ENCODE measurements at places on chromosomes 2 and 18. TPM values are rescaled to one million over a fixed set of nuclear protein-coding genes. Genes with fewer than 3 reads are reported as not detected.
A peak's percentile ranks its signal among the peaks of the same experiment; 100 is the strongest.

DNA sequence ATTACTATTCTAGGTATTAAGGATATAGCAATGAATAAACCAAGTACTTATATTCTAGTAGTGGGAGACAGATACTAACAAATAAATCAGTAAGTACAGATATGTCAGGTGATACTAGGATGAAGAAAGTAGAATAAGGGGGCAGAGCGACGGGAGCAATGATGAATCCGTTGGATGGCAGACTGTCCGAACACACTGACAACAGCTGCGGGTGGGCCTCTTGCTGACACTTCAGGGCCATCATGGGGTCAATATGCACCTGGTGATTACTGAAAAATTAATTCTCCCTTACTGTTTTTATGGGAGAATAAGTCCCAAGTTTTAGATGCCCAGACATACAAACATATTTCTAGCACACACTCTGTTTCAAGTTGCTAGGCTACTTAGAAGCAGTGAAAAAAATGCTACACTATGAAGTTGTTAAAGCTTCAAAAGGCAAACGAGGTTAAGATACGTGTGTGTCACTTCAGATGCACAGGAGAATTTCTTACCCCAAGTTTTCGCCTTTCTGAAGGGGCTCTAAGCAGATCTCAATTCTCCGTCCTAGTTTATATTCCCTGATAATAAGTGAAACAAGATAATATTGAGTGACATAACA lies 78.7 kb downstream of the USP40 start:
- H3K27ac ChIP-seq, result no peak overlapping the region
- DNase-seq, result no peak
- H3K27me3 ChIP-seq, result no peaks in the 10 kb centered on the region

DNA sequence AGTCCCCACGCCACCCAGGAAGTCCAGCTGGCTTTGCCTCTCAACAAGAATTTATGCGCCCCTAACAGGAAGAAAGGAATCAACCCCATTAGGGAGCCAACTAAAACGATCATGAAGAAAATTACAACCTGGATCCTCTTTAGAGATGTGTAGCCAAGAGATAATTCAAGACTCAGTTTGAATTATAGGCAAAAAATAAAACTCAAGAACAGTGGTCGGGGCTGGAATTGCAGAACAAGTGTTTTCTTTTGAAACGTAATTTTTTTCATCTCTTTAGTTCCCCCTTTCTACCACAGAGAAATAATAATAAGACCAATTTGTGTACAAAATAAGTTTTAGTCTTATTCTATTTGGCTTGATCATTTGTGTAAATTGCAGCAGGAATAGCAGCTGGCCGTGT lies 22.4 kb downstream of the PDCD1 start:
- H3K27ac ChIP-seq, result no peak overlapping the region
- no peaks in the 10 kb centered on the region for H3K36me3 ChIP-seq
- DNase-seq, result no peak
- no peaks in the 10 kb centered on the region for H3K4me1 ChIP-seq
- no peaks in the 10 kb centered on the region for H3K27me3 ChIP-seq
- H3K4me3 ChIP-seq, result no peak overlapping the region

GRCh38 chr2:184599054-184599871 lies 934 bp downstream of the ZNF804A start:
- no peak for DNase-seq
- H3K36me3 ChIP-seq, result no peaks in the 10 kb centered on the region
- H3K4me3 ChIP-seq, result peak overlapping the region; percentile 39
- no peak overlapping the region for H3K27ac ChIP-seq
- H3K4me1 ChIP-seq, result peaks cover 11% of the 10 kb centered on the region

DNA sequence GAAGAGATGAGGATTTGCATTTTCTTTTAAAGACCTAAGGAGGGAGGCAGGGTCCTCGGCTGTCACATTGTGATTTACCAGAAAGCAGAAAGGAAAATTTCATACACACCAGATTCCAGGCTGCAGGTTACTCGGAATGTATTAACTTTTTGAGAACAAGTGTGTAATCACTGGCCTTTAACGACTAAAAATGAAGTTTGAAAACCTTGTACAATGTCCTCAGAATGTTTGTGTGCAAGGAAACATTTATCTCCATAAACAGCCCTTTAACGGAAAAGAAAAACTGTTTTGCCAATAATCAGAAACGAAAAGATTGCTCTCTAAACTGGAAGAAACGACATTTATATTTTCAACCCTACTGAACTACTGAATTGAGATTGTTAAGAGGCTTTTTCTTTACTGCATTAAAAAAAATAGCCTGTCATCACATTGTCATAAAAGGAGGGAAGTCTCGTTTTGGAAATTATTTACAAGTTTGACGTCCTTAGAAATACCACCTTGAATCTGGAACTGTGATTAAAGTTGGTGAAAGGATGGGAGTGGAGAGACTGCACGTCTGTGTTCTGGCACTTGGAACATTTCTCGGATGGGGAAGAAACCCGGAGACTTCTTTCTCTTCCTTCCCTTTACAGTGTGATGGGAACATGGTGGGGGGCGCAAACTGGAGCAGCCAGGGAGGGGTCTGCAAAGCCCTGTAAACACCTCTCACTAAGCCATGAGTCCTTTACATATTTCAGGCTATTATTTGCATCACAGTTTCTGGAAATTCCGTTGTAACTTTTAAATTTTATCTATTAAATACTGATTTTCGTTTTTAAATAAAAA lies 134.1 kb upstream of the SIX3 start:
- no peak overlapping the region for H3K4me3 ChIP-seq
- no peaks in the 10 kb centered on the region for H3K36me3 ChIP-seq
- peaks cover 92% of the 10 kb centered on the region for H3K27me3 ChIP-seq
- DNase-seq, result no peak

DNA sequence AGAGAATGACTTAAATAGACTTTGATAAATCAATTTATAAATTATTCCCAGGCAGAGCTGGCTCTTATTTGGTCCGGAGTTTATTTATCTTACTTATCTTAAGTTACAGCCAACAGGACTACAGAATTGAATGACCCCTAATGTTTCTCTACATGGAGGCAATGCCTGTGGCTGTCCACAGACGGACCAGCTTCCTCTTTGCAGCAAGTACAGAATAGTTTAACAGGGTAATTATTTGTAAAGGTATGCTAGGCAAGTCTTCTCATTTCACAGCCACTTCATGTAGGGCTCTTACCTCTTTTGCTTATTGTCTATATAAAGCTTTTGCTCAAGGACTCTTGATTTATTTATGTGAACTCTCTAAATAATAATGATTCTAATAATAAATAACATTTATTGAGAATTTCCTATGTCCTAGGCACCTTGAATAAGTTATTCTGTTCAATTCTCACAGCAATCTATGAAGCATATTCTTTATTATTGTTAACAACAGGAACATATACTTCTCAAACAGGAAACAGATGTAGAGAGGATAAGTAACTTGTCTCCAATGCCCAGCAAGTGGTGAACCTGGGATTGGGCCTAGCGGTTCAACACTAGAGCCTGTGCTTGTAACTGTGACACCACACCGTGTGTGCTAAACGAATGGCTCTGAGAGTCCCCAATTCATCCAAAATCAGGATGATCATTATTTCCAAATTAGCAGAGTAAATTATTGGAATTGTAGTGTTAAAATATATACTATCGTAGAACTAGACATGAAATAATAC lies 58.8 kb upstream of the NXPH2 start:
- DNase-seq, result no peak
- no peaks in the 10 kb centered on the region for H3K36me3 ChIP-seq
- no peak overlapping the region for H3K4me3 ChIP-seq
- no peak overlapping the region for H3K27ac ChIP-seq
- no peaks in the 10 kb centered on the region for H3K27me3 ChIP-seq

DNA sequence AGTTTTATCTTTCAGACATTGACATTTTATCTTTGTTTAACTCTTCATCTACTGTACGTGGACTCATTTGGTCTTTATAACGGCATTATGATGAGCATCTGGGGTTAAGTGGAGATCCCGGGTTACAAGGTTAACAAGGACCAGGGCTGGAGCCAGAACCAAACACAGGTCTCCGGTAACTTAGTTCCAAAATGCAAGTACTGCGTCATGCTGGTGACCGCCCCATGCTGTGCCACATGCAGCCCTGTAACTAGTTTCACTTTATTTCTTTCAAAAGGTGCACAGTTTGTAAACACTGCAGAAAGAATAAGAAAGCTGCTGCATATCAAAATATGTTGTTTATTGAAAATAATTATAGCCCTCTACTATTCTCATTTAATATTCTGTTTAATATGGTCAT lies 3.1 kb downstream of the SLC5A7 start:
- no peaks in the 10 kb centered on the region for H3K4me1 ChIP-seq
- no peak overlapping the region for H3K4me3 ChIP-seq
- H3K27me3 ChIP-seq, result peaks cover 21% of the 10 kb centered on the region
- no peaks in the 10 kb centered on the region for H3K36me3 ChIP-seq

GRCh38 chr2:165287094-165287778 lies 48.0 kb downstream of the SCN2A start:
- no peak overlapping the region for H3K4me3 ChIP-seq
- no peaks in the 10 kb centered on the region for H3K36me3 ChIP-seq
- H3K27ac ChIP-seq, result no peak overlapping the region
- DNase-seq, result no peak
- H3K4me1 ChIP-seq, result no peaks in the 10 kb centered on the region

DNA sequence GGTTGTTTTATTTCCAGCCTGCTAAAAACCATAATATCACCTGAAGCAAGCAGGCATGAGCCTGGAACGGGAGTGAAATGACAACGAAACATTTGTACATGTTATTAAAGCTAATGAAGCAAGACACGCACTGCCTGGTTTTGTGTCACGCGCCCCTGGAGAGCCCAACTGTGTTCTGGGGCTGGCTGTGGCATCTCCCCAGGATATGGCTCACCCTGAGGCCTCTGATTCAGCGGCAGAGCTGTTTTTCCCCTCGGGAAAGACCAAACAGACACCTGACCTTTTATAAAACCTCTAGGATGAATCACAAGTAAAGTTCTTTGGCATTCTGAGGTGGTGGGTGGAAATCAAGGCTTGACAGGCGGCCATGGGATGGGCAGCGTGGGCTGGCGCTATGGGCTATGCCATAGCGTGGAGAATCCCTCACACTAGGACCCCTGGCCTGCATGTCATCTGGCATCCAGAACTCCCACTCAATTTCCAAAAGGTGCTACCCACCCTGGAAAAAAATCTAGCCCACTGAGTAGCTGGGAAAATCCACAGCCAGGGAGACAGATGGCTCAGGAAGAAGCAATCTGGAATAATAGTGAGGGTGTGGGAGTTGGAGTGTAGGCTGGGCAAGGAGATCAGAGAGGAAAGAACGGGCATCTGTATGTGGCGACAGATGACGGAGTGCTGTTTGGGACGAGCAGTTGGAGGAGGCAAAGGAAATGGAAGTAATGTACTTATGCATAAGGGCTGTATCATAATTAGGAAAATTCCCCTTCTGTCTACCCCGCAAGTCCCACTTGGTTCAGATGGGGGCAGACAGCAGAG lies 262.0 kb downstream of the AFF3 start:
- H3K4me1 ChIP-seq, result no peaks in the 10 kb centered on the region
- H3K27ac ChIP-seq, result no peak overlapping the region
- no peaks in the 10 kb centered on the region for H3K27me3 ChIP-seq
- DNase-seq, result no peak
- H3K36me3 ChIP-seq, result no peaks in the 10 kb centered on the region

GRCh38 chr2:124915567-124915966 lies 890.5 kb downstream of the CNTNAP5 start:
- H3K4me3 ChIP-seq, result no peak overlapping the region
- H3K27me3 ChIP-seq, result no peaks in the 10 kb centered on the region
- H3K36me3 ChIP-seq, result no peaks in the 10 kb centered on the region

- no peak for DNase-seq
- no peak overlapping the region for H3K4me3 ChIP-seq
- peaks cover 21% of the 10 kb centered on the region for H3K4me1 ChIP-seq
- H3K27me3 ChIP-seq, result peaks cover 24% of the 10 kb centered on the region
- H3K36me3 ChIP-seq, result no peaks in the 10 kb centered on the region
Observed at GRCh38 chr18:46754188-46754587, 2.7 kb downstream of the ST8SIA5 start.

DNA sequence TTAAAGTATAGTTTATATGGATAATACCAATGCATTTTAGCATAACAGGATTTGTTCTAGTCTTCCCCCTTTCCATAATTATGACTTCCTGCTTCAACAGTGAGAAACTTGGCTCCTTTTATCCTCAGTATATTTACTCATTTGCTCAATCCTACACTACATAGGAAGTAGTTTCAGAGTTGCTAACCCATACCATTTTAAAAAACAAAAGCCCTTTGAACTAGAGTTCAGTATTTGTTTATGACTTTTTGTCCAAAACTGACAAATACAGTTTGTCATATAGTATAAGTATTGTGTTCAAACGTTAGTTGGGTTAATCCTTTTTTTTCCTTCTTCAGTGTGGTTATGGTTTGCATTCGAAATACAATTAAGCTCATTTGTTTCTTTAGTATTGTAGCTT lies 5.9 kb upstream of the DNAJC27 start:
- no peak overlapping the region for H3K4me3 ChIP-seq
- peaks cover 8% of the 10 kb centered on the region for H3K4me1 ChIP-seq
- DNase-seq, result no peak
- H3K36me3 ChIP-seq, result peaks cover 10% of the 10 kb centered on the region
- no peak overlapping the region for H3K27ac ChIP-seq

DNA sequence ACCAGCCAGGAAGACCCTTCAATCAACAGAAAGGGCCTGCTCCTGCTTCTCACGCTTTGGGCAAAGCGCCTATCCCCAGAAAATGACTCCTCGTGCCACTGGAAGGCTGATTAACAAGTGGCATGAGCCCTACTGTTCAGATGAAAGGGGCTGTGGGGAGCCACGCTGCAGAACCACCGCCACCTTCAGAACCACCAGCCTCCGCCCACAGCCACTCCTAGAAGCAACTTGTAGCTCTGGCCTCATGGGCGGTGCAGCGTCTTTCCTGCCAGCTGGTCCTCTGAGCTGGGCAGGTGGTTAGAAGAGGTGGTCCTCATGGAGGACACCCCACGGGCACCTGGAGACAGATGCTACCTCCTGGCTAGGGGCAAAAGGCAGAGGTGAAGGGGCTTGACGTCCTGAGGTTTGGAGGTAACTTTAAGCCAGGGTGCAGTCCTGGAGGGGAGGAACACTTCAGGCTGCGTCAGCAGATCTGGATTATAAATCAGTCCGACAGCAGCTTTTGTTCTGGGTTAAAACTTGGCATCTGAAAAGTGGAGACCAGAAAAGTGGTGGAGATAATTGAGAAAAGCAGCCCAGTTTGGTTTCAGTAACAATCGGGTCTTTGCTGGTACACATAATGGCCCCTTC lies 861 bp upstream of the SEMA4C start:
- peaks cover 5% of the 10 kb centered on the region for H3K36me3 ChIP-seq
- H3K27ac ChIP-seq, result peak overlapping the region; percentile 98
- H3K27me3 ChIP-seq, result peaks cover 27% of the 10 kb centered on the region
- DNase-seq, result no peak
- H3K4me1 ChIP-seq, result peaks cover 3% of the 10 kb centered on the region

DNA sequence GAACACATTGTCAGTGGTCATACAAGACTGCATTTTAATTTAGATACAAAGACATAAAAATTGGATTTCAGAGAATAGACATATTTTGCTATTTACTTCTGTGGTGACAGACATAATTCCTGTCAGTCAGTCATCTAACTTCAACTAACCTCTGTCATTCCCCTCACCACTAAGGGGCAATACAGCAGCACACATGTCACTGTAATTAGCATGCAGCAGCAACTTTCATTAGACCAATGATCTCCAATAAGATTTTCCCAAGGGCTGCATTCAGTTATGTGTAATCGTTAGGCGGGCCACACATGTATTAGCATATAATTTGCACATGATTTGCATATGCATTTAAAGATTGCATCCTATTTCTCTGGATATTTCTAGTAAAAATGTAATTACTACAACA lies 624.5 kb downstream of the NR4A2 start:
- no peak overlapping the region for H3K27ac ChIP-seq
- no peaks in the 10 kb centered on the region for H3K36me3 ChIP-seq
- H3K4me3 ChIP-seq, result no peak overlapping the region

The SERPINB10 gene
- total RNA-seq, result not detected

The NXPH2 gene
- total RNA-seq, result not detected

The MSH2 gene
- 11.0 TPM for total RNA-seq

The SMIM21 gene
- total RNA-seq, result not detected

The LRP1B gene
- 0.12 TPM for total RNA-seq
